ENCODE measurements at places on chromosomes 6 and 20. TPM values are rescaled to one million over a fixed set of nuclear protein-coding genes. Genes with fewer than 3 reads are reported as not detected.

NMBR gene
- not detected for total RNA-seq

CYP24A1 gene
- not detected for total RNA-seq

DNA sequence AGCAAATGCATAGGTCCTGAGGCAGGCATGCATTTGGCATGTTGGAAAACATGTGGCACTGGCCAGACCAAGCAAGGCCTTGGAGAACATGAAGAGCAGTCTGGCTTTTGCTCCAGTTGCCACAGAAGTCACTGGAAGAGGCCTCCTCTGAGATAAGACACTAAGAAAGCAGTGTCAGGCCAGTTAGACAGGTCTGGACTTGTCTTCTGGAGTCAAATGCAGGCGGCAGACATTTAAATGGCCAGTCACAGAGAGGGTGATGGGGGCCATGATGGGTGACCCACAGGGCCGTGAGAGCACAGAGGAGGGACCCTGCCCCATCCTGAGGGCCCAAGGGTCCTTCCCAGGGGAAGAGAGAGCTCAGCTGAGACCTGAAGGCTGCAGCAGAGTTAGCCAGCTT lies 26.7 kb upstream of the ADA start:
- DNase-seq = no peak

SLC17A1 gene
- total RNA-seq = not detected

DNA sequence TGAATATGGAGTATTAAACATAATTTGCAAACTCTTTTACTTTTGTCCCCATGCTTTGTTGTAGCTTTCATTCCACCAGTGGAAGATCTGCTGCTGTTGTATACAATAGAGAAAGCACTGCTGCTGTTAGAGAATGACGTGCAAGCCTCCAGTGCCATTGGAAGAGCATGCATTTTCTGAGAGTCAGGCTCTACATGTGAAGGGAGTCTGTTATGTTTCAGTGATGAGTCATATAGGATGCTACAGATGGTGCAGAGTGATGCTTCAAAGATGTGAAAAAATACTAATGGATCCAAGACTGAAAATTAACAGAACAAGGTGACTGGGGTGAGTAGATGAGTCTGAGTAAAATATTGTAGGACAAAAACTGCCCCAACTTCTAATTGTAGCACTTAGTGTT lies 22.4 kb upstream of the BACH2 start:
- no peak for DNase-seq

DNA sequence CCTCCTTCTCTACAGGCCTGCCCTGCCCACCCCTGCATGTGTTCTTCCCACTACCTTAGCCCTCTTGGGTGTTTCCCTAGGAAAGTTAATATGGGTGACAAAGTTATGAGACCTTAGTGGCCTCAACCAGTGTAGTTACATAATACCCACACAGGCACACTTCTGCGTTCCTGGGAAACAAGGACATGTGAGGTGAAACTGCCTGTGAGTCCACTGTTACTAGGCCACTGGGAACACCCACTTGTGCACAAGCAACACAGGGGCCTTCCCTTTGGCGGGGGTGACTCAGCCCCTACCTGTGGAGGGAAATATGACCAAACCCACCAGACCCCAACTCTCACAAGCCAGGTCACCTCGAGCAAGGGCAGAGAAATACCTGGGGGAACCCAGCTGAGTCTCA lies 12.8 kb downstream of the PI16 start:
- DNase-seq = no peak

CD40 gene
- total RNA-seq = 2.5 TPM

ULBP3 gene
- total RNA-seq = 1.5 TPM

- DNase-seq = no peak
Measured at GRCh38 chr20:2136275-2136674, 34.6 kb downstream of the STK35 start.

MACROD2 gene
- 5.2 TPM for total RNA-seq

MTCH1 gene
- 149 TPM for total RNA-seq

RIPK1 gene
- total RNA-seq = 35.0 TPM

DNA sequence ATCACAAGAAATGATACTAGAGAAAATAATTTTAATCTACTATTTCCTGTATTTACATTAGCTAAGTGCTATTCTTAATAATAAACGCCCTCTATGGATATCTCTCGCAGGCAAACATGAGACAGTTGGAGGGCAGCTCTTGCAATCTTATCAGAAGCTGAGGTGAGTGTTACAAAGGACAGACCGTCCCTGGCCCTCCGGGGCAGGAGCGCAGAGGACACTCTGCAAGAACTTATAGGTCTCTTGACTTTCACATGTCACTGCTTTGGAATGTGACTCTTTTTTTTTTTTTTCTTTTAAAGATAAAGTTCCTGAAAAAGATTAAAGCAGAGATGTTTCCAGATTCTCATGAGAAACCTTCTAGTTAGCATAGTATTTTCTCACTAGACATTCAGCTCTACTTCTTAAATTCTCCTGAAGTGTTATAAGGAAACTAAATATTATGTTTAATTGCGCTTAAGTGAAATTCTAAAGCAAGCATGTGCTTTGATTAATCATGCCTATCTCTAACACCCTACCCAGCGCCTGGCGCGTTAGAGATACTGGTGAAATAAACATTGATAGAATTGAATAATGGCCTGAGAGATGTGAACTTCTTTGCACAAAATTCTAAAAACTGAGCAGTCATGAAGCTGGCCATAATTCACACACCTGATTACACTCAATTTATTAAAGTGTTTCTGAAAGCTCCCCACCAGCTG lies 57.4 kb downstream of the SYTL3 start:
- no peak for DNase-seq

SAMD3 gene
- total RNA-seq = 2.0 TPM

GRCh38 chr6:39520916-39521315 lies 198.4 kb upstream of the KCNK16 start:
- DNase-seq = no peak

DNA sequence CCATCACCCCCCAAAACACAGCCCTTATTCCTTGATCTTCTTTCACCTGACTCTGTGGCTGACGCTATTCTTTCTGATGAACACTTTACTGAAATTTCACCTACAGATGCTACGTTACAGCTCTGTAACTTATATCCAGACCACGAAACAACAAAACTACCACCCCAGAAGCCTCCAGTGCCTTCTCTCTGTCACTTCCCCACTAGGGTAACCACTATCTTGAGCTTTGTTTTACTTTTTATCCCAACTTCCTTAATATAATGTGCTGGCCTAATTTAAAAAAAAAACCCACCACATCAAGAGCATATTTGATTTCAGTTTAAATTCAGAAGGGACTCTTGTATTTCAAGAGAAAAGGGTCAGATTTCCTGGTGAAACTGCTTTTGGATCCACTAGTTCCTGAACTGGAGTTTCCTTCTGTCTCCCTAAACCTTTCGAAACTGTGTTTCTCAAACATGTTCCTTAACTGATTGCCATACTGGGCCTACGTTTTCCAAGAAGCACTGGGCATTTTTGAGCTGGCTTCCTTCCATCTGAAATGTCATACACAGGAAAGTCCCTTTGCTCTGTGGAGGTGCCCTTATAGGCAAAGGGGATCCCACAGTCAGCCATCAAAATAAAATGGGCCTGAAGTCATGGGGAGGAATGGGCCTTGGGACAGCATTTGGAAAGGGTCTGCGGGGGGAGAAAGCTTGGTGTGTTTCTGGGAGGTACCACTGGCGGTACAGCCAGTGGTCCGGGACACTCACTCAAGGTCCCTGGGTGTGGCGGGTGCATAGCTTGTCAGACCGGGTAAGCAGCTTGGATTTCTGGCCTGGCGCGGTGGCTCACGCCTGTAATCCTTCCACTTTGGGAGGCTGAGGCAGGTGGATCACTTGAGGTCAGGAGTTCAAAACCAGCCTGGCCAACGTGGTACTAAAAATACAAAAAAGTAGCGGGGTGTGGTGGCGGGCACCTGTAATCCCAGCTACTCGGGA lies 25.8 kb upstream of the RTF2 start:
- DNase-seq = no peak

DNA sequence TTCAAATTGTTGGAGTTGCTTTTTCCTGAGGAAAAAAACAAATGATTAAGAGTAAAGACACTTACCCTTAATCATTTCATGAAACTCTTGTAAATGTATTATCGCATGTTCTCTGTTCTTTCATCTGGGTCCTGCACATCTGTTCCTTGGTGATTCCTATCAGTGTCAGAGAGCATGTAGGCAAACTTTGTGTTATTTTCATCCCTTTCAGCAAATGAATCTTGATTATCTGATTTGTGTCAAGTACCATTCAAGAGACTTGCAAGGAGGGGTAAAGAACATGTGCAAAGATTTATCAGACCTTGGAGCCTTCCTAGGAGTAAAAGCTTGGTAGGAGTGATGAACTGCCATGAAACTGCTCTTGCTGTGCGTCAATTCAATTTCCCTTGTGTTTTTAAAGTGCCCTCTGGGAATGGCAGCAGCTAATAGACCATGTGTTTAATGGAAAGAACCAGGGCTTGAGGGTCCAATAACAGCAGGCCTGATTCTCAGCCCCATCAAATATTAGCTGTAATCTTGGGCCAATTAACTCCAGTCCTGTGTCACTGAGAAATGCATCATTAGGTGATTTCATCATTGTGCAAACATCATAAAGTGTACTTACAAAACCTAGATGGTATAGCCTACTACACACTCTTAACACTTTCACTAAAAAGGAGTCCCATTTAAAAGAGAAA lies 118.9 kb upstream of the CEP85L start:
- no peak for DNase-seq

GRCh38 chr20:5482791-5483190 lies 166.0 kb upstream of the PROKR2 start:
- DNase-seq = no peak

GRCh38 chr6:52207066-52207465 lies 20.9 kb downstream of the IL17A start:
- DNase-seq = no peak

CABLES2 gene
- total RNA-seq = 9.5 TPM

DNA sequence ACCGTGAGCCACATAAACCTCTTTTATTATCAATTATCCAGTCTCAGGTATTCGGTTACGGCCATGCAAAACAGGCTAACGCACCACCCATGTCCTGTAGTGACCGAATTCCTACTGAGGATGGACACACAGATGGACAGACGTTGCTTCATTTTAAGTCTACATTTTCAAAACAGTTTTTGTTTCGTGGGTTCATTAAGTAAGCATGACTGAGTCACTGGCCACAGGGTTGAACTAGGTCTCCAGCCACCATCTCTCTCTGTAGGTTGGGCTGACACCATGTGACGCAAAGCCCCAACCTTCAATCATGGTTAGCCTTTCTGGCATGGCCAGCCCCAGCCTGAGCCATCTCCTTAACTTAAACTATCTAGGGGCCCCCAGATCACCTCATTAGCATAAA lies 110.0 kb upstream of the SLC22A23 start:
- no peak for DNase-seq

KCNK16 gene
- not detected for total RNA-seq

GRCh38 chr20:47656318-47656717 lies 129.0 kb downstream of the SULF2 start:
- DNase-seq = no peak

DNA sequence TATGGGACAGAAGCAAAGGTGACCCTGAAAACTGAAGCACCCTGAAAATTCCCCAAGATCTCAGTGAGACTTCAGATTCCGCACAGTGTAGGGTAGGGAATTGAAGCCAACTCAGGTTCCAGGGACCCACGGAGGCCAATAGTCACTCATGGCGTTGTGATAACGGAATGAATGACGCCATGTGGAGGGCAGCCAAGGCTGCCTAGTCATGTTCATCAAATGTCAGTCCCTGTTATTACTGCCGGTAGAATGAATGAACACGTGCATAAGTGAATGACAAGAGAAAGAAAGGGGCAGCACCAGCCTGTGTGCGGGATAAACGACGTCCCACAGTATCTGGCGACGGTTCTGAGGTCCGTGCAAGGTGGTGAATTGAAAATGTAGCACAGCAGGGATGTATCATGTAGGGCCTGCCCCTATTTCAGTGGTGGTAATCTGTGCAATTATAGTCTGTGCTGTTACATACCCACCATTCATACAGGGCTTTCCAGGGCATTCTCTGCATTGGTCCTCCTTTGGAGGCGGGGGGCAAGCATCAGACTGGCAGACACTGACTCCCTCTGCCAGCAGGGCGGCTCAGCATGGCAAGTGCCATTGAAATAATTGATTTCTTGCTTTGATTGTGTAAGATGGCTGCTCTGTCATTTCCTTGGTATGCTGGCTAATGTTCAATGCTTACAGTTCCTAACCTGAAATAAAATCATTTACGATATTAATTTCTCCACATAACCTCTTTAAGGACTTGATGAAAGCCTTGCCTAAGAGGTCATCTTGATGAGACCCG lies 386.9 kb downstream of the CDH4 start:
- DNase-seq = no peak

All from left colon (tissue), 2 donors.